ENCODE measurements at places on chromosomes 6 and 20.

DNA sequence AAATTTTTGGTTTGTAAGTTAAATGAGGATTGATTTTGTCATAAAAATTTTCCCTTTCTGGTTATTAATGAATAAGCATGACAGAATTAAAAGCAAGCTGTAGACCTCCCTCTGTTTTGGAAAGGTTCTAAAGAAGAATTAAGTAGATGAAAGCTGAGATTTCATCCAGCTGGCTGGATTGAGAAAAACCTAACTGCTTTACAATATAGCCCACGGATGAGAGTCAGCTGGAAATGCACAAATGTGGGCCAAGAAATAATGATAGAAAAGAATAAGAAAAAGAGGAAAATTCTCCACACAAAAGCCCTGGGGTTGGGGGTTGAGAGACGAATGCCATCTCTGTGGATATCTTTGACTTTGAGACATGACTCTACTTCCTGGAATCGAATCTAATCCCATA lies 631.6 kb downstream of the HDGFL1 start:
- no peak for DNase-seq

DNA sequence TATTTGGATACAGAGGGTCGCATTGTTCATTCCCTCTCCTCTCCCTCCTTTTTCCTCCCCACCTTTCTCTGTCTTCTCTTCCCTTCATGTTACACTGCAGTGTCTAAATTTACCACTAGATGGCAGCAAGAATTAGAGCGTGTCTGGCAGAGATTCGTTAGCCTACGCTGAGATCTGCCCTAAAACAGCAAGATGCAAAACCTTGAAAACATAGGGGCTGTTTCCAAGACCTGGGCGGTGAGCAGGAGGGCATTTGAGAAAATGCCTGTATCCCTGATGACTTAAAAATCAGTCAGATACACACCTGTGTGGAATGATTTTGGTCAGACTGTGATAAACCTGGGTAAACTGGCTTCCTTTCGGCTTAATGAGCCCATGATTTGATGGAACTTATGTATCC lies 101.5 kb upstream of the ISM1 start:
- no peak for DNase-seq

DNA sequence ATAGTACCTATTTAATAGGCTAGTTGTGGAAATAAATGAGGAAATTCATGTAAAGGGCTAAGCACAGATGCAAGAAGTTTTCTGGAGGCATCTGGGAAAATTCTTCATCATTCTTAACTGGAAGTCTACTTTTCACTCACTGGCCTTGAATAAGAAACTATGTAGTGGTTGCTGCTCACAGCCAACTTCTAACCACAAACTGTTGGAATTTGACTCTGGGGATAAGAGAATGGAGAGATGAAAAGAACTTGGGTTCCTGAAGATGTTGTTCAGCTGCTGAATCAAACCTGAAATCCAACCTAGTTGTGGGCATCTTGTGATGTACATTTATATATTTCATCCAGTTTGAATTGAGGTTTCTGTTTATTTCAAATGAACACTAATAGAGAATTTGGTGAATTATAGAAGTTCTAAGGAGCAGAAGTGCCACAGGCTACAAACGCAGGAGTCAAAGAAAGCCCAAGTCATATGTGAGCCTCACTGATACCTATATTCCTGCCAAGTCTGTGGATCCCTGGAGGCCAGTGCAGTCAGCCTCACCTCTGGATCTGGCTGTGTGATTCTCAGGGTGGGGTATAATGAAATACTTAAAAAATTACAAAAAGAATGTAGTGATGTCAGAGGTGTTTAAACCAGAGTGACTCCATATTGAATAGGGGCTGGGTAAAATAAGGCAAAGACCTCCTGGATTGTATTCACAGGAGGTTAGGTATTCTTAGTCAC lies 18.7 kb upstream of the MEI4 start:
- no peak for DNase-seq

DNA sequence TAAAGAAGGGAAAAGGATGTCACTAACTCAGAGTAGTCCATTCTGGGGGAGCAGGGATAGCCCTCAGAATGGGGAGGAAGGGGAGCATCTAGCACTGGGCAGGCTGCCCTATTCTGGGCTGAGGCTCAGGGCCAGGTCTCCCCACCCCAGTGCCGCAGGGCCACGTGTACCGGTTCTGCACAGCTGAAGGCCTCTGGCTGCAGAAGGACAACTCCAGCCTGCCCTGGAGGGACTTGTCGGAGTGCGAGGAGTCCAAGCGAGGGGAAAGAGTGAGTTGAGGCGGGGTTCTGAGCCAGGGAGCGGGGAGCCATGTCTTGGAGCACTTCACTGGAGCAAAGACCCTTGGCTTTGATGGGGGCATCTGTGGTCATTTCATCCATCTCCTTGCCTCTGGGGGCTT lies 17.0 kb downstream of the GLP1R start:
- DNase-seq, result no peak

DNA sequence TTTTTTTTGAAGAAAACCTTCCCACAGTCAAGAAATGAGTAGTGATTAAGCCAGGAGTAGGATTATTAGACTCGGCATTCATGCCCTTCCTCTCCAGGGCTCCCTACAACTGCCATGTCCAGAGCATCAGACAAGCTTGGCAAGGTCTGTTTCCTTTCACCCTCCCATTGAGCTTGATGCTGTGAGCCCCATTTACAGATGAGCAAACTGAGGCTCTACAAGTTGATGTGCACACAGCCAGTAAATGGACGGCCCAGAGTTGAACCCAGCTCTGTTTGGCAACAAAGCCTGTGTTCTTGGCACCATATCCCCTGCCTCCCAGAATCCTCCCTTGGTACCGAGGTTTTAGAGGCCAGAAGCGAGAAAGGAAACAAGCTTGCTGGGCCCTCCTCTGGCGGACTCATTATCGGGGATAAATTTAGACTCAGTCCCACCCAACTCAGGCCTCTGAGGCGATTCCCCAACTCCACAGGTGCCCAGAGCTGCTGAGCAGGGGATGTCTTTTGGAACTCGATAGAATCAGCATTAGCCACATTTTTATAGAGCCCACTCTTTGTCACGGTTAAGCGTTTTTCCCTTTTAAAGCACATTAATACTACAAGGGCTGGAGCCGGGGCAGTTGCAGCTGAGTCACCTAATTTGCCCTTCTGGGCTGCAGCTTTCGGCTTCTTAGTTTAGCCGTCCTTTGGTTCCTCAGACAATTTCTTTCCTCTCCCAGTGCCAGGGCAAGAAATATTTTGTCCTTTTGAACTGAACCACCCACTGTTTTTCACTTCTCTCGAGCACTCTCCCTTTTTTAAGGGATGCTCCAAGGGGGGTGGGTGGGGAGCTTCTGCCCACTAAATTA lies 23.0 kb upstream of the NFATC2 start:
- no peak for DNase-seq

DNA sequence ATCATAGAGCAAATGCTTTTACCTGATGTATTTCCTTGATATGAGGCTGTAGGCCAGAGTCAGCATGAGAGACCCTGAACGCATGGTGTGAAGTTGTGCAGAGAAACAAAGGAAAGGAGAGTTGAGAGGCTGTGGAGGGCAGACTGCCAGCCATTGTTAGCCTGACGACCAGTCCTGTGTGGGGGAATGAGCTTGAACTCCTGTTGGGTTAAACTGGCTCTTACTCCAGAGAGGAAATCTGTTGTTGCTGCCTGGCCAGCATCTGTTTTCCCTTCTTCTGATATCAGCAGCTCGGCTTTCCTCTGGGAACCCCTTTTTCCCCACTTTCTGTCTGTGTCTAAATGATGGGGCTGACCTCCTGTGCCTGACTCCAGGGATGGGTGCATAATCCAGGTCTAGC lies 158.2 kb upstream of the ZFP64 start:
- DNase-seq, result no peak

GRCh38 chr6:150924808-150925589 lies 59.5 kb downstream of the MTHFD1L start:
- no peak for DNase-seq

GRCh38 chr20:56995635-56996075 lies 270.8 kb downstream of the BMP7 start:
- DNase-seq, result no peak

DNA sequence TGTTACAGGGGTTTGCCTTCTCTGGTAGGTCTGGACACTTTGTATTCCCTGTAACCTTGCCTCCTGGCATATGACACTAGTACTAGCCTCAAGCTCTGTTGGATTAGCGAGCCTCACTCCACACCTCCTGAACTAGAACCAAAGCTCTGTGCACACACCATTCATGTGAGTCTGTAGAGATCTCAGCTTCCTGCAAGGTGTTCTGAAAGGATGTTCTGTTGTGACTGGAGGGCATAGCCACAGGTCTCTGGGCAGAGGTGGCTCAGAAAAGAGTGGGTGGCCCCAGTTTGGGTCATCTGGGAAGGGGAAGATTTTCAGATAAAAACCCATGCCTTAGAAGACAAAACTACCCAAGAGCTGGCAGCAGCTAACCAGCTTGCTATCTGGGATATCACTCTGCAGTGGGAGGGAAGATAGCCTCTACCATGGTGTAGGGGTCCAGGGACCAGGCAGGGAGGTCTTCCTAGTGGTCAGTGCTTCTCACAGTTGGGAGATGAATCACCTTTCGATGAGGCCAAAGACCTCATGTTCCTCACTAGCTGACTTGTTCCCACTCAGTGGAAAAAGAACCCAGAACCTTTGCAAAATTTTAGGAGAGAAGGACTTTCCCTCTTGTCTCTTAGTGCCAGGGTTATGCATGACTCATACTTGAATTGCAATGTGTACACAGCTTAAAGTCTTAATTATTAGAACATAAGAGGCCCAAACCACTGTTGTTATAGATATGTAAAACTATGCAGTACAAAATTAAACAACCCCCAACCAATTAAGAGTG lies 41.4 kb downstream of the HLA-F start:
- no peak for DNase-seq

- no peak for DNase-seq
Observed at GRCh38 chr6:80793411-80793810, 686.9 kb downstream of the BCKDHB start.

DNA sequence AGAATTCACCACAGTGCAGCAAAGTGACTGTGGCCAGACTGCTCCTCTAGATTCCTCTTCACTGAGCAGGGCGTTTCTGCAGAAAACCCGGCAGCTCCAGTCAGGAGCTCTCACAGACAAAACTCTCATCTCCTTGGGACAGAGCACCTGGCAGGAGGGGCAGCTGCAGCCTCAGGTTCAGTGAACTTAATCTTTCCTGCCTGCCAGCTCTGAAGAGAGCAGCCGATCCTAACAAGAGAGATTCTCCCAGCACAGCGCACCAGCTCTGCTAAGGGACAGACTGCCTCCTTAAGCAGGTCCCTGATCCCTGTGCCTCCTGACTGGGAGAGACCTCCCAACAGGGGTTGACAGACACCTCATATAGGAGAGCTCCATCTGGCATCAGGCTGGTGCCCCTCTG lies 1065.5 kb downstream of the GRIK2 start:
- DNase-seq, result no peak

GRCh38 chr6:157462956-157463742 lies 82.2 kb downstream of the ZDHHC14 start:
- no peak for DNase-seq

- no peak for DNase-seq
Observed at GRCh38 chr6:147384737-147385710, 123.5 kb upstream of the SAMD5 start.

GRCh38 chr6:85865420-85866369 lies 223.0 kb upstream of the SYNCRIP start:
- no peak for DNase-seq

- no peak for DNase-seq
Observed at GRCh38 chr6:117354671-117355070, 71.1 kb downstream of the ROS1 start.

- DNase-seq, result no peak
Observed at GRCh38 chr6:39834278-39834677, 42.1 kb downstream of the DAAM2 start.

- DNase-seq, result no peak
Observed at GRCh38 chr6:155645325-155645724, 189.7 kb upstream of the NOX3 start.

DNA sequence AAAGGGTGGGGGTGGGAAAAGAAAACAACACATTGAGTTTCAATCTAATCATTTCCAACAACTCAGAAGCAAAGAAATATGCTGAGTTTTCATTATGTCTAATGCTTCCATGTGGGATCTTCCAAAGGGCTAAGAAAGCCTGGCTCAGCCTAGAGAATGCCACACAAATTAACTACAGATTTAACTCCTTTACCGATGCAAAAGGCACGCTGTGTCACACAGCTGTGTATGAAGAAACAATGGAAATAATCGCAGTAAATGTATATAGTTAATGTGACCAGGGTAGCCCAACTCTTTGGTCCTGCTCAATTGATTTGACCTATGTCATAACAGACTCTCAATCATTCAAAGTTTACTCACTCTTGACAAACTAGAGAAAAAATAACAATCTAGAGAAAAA lies 17.8 kb downstream of the B4GALT5 start:
- DNase-seq, result no peak

- DNase-seq, result no peak
Observed at GRCh38 chr20:45419188-45420091, 3.5 kb downstream of the PIGT start.

GRCh38 chr20:23114018-23114417 lies 27.9 kb upstream of the CD93 start:
- no peak for DNase-seq

DNA sequence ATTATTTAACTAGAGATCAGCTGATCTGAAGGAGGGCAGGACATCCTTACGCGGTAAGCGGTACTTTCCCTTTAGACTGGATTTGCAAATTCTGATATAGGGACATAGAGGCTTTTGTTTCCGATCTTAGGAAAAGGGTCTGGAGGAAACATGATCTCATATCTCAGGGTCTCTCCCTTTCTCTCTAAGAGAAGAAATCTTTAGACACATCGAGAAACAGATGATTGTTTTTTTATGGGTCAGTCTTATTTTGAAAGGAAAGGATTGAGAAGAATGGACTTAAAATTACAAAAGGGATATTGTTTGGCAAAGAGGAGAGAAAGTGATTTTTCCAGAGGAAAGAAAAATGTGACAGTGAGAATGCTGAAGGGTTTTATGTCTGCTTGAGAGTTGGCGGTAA lies 83.9 kb upstream of the OGFRL1 start:
- no peak for DNase-seq

DNA sequence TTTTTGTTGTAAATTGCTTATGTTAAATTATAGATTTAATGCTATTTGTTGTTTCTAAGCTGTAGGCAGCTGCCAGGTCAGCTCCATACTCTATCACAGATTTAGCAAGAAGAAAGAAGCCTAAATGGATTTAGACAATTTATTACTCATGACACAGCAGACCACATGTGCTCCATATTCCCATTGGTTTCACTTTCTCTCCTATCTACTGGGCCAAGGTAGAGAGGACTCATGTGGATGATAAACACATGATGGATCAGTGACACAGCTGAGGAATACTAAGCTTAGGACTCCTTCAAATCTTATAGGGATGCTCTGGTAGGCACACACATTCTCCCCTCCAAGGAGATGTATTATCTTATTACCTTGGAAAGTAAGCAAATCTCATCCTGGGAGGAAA lies 553.0 kb upstream of the ADGRB3 start:
- DNase-seq, result no peak

All from substantia nigra (tissue), 51 donors.